Activated CD4-positive, alpha-beta memory T cell treated with anti-CD3 and anti-CD28 coated beads for 36 hours (primary cell): ENCODE measurements at places on chromosomes 12 and 14. TPM values are rescaled to one million over a fixed set of nuclear protein-coding genes. Genes with fewer than 3 reads are reported as not detected.

- no peak overlapping the region for H3K4me3 ChIP-seq
- no peak for DNase-seq
- no peak overlapping the region for H3K27ac ChIP-seq
- peaks cover 74% of the 10 kb centered on the region for H3K27me3 ChIP-seq
- no peaks in the 10 kb centered on the region for H3K4me1 ChIP-seq
- H3K36me3 ChIP-seq: no peaks in the 10 kb centered on the region
Observed at GRCh38 chr12:114440270-114441038, 34.5 kb upstream of the TBX5 start.

The RDH12 gene
- total RNA-seq: not detected

DNA sequence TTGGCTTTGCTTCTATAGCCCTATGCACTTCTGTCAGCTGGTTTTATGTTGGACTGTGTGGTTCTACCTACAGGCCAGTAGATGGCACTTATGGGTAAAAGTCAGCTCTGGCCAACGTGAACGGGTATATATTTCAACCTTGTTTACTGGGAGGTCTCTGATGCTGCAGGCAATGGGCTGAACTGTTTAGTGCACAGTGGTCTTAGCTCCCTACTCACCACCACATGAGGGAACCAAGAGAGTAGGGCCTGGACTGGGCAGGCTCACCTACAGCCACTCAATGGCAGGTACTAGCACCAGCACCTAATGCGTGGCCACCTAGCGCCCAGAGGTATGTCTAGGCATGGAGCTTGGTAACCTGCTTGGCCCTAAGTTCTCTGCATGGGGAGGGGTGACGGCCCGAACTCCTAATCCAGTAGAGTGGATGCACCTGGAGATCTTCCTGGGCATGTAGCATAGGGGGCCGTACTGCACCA, 481.8 kb downstream of the TMEM117 start:
- no peaks in the 10 kb centered on the region for H3K27me3 ChIP-seq
- no peak for DNase-seq
- no peak overlapping the region for H3K4me3 ChIP-seq
- no peaks in the 10 kb centered on the region for H3K36me3 ChIP-seq

DNA sequence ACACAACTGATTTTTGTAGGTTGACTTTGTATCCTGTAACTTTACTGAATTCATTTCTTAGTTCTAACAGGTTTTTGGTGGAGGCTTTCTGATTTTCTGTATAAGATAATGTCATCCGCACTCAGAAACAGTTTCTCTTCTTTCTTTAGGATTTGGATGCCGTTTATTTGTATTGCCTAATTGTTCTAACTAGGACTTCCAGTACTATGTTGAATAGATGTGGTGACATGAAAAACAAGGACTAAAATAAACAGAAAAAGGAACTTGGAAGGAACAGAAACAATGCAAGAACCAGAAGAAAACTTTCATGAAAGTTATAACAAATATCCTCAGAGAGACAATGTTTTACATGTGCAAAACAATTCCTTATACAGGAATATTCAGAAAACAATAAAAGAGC, 100.3 kb downstream of the GTF2A1 start:
- DNase-seq: no peak
- no peaks in the 10 kb centered on the region for H3K36me3 ChIP-seq

- no peak overlapping the region for H3K4me3 ChIP-seq
- H3K27me3 ChIP-seq: no peaks in the 10 kb centered on the region
- no peaks in the 10 kb centered on the region for H3K4me1 ChIP-seq
- H3K27ac ChIP-seq: no peak overlapping the region
Observed at GRCh38 chr12:125017801-125018200, 24.4 kb downstream of the BRI3BP start.

The ADIPOR2 gene
- 47.3 TPM for total RNA-seq

The KRT79 gene
- total RNA-seq: not detected

DNA sequence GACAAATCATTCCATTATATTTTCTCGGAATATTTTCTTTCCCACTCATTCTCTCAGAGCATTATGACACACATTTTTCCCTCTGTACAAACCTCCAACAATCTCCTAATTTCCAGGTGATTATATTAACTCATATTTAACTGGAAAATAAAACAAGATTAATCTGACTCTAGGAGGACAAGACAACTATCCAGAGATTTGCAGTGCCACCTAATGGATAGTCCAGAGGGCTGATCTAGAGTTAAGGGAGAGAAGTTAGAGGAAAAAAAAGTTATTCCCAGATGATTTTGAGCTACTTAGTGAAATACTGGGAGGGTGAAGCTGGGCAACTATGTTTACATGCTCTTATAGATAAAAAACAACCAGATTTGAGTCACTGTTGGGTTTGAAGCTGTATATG, 161.7 kb downstream of the ALX1 start:
- no peak overlapping the region for H3K4me3 ChIP-seq
- DNase-seq: no peak
- H3K27me3 ChIP-seq: no peaks in the 10 kb centered on the region
- no peak overlapping the region for H3K27ac ChIP-seq
- no peaks in the 10 kb centered on the region for H3K4me1 ChIP-seq
- H3K36me3 ChIP-seq: no peaks in the 10 kb centered on the region

- H3K4me3 ChIP-seq: no peak overlapping the region
- no peaks in the 10 kb centered on the region for H3K36me3 ChIP-seq
- H3K4me1 ChIP-seq: peaks cover 3% of the 10 kb centered on the region
- H3K27me3 ChIP-seq: peaks cover 11% of the 10 kb centered on the region
- DNase-seq: no peak
Observed at GRCh38 chr12:66048218-66048834, 82.2 kb downstream of the LLPH start.

GRCh38 chr12:121333747-121334146, 18.5 kb downstream of the ANAPC5 start:
- H3K27ac ChIP-seq: no peak overlapping the region
- DNase-seq: no peak
- H3K4me3 ChIP-seq: no peak overlapping the region
- peaks cover 36% of the 10 kb centered on the region for H3K36me3 ChIP-seq
- H3K27me3 ChIP-seq: no peaks in the 10 kb centered on the region

DNA sequence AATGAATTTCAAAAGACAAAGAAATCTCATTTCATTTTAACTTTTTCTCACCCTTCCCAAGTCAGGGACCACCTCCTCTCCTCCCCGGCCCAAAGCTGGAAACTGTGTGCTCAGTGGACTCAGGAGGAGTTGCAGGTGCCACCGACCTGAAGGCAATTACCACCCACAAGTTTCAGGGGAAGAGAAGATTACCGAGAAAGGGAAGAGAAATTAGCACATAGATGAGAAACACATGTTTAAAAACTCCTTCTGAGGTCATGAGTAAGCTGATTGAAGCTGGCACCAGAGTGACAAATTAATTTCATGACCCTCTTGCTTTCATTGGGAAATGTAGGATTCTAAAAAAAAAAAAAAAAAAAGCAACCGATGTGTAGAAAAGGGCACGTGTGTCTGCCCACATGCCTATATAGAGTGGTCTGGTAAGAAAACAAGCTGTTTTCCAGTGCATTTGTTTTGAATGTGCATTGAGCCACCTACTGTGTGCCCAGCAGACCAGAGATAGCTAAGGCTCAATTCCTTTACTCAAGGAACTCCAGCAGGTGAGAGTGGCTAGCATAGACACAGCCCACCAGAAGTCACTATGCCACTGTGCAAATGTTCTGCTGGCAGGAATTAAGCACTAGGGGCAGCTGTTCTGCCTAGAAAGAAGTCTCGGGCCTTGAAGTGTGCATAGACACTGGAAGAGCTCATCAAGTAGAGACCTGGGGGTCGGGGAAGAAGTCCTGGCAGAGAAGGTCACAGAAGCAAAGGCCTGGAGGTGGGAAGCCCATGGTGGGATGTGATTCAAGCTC, 30.5 kb downstream of the DPF3 start:
- DNase-seq: no peak
- no peak overlapping the region for H3K27ac ChIP-seq
- H3K36me3 ChIP-seq: no peaks in the 10 kb centered on the region
- H3K4me3 ChIP-seq: no peak overlapping the region

GRCh38 chr12:26919216-26919555, 18.6 kb downstream of the INTS13 start:
- DNase-seq: no peak
- peaks cover 35% of the 10 kb centered on the region for H3K36me3 ChIP-seq
- H3K4me3 ChIP-seq: no peak overlapping the region
- H3K27ac ChIP-seq: no peak overlapping the region

The CCDC175 gene
- not detected for total RNA-seq

DNA sequence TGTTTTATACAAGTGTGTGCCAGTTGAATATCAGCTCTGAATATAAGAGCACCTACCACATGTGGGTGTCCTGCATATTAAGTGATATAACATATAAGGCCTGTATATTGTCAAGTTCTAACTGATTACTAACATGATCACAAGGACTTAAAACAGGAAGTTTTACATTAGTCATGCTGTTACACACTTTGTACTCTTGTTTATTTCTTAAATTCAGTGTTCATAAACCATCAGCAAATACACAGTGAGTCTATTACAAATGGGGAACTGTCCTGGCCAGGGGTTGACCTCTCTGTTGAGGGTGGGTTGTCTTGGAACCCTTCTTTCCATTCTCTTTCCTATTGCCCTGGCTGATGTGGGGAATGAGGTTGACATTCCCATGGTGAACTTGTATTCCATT, 19.1 kb downstream of the HELB start:
- H3K4me3 ChIP-seq: no peak overlapping the region
- no peaks in the 10 kb centered on the region for H3K27me3 ChIP-seq
- peaks cover 41% of the 10 kb centered on the region for H3K36me3 ChIP-seq
- DNase-seq: no peak
- H3K4me1 ChIP-seq: peaks cover 33% of the 10 kb centered on the region

The C3AR1 gene
- total RNA-seq: 0.94 TPM

The STYK1 gene
- not detected for total RNA-seq

- peaks cover 4% of the 10 kb centered on the region for H3K36me3 ChIP-seq
- no peak overlapping the region for H3K27ac ChIP-seq
- H3K27me3 ChIP-seq: peaks cover 58% of the 10 kb centered on the region
- no peak for DNase-seq
- no peak overlapping the region for H3K4me3 ChIP-seq
Observed at GRCh38 chr14:36665887-36666415, 4.3 kb downstream of the PAX9 start.

- H3K4me3 ChIP-seq: no peak overlapping the region
- DNase-seq: no peak
- no peaks in the 10 kb centered on the region for H3K36me3 ChIP-seq
- H3K4me1 ChIP-seq: no peaks in the 10 kb centered on the region
Observed at GRCh38 chr12:18400186-18400585, 138.9 kb downstream of the PIK3C2G start.
